Fibroblast of lung (primary cell): ENCODE measurements at places on chromosomes 2 and 18. TPM values are rescaled to one million over a fixed set of nuclear protein-coding genes. Genes with fewer than 3 reads are reported as not detected.
A peak's percentile ranks its signal among the peaks of the same experiment; 100 is the strongest.

The MAP2 gene
- 15.7 and 51.0 TPM in 2 replicates for total RNA-seq

GRCh38 chr2:212957624-212958023 is 193.8 kb downstream of the IKZF2 start:
- no peak for DNase-seq

The SCG2 gene
- 0.66 and 2.1 TPM in 2 replicates for total RNA-seq

The CKAP2L gene
- total RNA-seq = 0.26 and 3.0 TPM in 2 replicates

GRCh38 chr2:34143149-34143548 is 544.0 kb upstream of the FAM98A start:
- no peak for DNase-seq

GRCh38 chr2:108889907-108890306 is 99.1 kb downstream of the EDAR start:
- no peak for DNase-seq

- peak; percentile 71 for DNase-seq
Measured at GRCh38 chr2:37326285-37326684, 1.7 kb upstream of the PRKD3 start.

DNA sequence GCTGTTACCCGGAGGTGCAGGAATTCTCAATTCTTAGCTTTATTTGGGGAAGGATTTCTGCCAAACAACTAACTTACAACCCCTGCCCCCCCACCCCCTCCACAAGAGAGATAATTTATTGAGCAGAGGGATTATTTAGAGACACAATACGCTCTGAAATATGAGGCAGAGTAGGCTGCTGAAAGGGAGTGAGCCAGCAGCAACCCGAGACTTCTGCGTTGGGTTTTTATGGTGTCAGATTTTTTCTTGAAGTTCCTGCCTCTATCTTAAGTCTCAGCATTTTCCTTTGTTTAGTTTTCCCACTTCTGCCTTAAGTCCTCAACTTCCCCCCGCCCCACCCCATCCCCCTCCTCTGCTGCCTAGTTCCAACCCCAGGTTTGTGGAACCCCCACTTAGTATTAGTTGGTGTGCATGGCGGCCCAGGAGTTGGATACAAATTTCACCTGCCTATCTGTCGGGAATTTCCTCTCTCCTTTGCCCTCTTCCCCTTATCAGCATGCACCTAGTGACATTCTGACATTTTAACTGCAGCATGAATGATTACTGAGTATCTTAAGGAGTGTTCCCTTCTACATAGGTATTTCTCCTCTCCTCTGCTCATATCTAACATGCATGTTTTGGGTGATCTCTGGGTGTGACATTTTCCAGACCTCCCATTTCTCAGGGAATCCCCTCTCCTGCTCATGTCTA is 1635.9 kb upstream of the LRRTM1 start:
- no peak for DNase-seq

- DNase-seq = no peak
Measured at GRCh38 chr18:61528961-61529360, 195.7 kb downstream of the CDH20 start.

- peak; percentile 32 for DNase-seq
Measured at GRCh38 chr2:196131384-196131937, 39.9 kb downstream of the STK17B start.

The SKA1 gene
- total RNA-seq = 1.0 and 4.6 TPM in 2 replicates

- no peak for DNase-seq
Measured at GRCh38 chr2:39515273-39515896, 78.3 kb upstream of the MAP4K3 start.

DNA sequence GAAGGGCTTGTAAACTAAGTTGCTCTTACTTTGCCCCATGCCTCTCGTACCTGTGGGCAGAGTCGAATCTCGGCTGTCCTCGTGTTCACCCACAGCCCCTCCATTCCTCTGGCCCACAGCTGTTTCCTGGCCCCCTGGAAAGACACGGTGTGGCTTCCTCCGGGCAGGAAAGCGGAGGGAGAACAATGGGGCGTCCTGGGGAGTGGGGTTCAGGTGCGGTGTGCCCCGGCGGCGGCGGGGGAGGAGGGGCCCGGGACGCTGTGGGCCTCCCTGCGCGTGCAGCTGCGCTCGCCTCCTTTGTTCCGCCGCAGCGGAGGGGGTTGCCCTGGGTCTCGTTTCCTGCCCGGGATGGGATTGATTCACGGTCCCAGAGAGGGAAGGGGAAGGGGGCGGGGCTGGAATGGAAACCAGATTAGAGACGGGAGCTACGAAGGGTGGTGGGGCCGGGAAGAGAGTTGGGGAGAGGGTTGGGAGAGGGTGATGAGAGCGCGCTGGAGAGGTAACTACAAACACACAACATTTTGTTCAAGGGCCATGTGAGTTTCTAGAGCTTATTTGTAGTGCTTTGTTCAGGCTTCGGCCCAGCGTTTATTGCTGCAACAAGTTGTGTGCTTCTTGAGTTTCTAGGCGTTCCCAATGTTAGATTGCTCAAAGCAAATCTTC is 796 bp downstream of the MYO1B start:
- DNase-seq = peak; percentile 67

DNA sequence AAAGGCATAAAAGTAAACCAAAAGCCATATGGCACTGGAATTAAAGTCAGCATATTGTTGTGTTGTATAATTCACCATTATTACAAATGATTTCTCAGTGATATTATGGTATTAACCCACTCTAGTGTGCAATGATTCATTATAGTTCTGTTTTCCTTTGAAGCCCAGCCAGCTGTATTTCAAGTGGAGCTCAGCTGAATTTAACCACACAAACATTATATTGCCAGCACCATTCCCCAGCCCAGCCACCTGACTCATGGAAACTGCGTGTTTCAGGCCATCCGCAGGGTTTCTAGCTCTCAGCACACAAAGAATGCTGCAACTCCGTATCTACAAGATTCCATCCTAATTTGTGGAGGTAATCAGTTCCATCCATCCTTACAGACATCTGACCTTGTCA is 166.8 kb upstream of the CHAC2 start:
- DNase-seq = peak; percentile 93

DNA sequence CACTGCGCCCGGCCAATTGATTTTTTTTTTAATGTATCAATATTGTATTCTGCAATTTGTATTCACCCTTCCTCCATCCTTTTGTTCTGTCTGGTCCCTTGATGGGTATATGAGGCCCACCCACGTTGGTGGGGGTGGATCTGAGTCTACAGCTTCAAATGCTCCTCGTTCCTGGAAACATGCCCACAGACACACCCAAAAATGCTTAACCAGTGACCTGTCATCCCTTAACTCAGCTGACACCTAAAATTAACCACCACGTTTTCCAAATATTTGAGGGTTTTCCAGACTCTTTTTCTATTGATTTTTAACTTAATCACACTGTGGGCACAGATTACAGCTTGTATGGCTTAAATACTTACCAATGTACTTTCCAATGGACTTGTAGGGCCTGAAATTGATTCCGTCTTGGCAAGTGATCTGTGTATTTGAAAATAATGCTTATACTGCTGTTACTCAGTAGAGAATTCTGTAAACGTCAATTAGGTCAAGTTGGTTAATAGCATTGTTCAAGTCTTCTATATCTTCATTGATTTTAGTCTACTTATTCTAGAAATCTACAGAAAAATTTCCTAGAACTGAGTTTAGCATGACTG is 34.4 kb upstream of the CYP27C1 start:
- DNase-seq = peak; percentile 73

The SCN1A gene
- total RNA-seq = under 0.01 and 0.50 TPM in 2 replicates

DNA sequence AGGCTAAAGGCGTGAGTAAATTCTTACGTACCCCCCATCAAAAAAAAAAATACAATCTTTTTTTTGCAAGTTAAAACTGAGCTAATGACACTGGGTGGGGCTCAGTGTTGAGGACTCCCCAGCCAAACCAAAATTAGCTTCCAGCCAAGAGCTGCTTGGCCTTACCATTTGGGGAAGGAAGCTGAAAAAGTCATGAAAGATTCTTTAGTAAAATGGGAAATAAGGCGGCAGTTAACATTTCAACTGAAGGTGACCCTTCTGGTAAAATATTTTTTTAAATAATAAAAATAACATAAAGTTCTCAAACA is 16.4 kb downstream of the SMAD7 start:
- DNase-seq = no peak

The HOXD1 gene
- not detected in 2 replicates for total RNA-seq

GRCh38 chr2:224816816-224817215 is 100.7 kb upstream of the CCDC195 start:
- peak; percentile 91 for DNase-seq

GRCh38 chr2:233964581-233964980 is 47.4 kb downstream of the TRPM8 start:
- peak; percentile 88 for DNase-seq

DNA sequence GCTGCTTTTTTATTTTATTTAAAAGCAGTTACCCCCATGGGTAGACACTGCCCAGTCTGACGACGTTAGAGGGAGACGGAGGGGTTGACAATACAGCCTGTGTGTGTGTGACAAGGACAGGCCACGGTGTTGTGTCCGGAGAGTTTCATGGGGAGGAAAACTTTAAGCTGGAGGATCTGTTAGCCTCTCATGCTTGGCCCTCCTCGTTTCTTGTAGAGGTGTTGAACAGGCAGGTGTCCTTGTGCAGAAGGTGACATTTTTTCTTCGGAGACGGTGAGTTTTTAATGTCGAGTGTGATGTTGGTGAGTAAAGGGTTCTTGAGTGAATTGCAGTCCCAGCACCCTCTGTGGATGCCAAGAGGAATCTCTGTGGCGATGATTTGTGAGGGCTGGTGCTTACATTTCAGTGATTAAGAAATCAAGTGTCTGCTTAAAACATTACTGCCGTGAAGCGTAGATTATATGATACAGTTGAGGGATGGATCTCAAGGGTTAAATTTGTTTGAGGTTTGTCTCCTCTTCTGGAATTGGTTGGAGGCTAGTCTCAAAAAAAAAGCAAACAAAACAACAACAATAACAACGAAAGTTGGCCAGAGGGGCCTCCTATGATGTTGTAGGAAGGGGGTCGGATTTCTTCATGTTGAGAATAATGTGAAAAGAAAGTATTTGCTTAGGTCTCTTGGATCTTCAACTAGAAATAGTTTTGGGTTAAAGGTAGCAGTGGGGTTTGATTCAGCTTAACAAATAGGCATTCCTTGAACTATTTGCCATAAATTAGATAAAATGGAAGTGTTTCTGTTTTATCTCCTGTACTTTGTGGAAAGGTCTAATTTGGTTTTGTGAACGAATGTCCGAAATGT is 1.6 kb downstream of the NCOA1 start:
- peak; percentile 35 for DNase-seq

GRCh38 chr18:35514283-35514682 is 16.5 kb upstream of the INO80C start:
- no peak for DNase-seq

DNA sequence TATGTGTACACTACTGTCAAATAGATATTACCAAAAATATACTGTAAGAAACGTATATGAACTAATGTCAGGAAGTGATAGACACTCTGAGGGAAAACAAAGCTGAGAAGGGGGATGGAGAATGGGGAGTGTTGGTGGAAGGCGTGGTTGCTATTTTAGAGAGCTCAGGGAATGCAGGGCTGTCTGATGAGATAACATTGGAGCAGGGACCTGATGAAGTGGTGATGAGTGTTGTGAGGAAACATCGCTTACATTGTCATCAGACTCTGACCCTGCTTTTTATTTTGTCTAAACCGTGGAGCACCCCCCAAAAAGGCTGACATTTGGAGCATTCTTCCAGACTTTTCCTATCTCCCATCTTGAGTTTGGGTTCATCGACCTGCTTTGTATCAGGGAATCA is 194.7 kb downstream of the LTBP1 start:
- DNase-seq = no peak

DNA sequence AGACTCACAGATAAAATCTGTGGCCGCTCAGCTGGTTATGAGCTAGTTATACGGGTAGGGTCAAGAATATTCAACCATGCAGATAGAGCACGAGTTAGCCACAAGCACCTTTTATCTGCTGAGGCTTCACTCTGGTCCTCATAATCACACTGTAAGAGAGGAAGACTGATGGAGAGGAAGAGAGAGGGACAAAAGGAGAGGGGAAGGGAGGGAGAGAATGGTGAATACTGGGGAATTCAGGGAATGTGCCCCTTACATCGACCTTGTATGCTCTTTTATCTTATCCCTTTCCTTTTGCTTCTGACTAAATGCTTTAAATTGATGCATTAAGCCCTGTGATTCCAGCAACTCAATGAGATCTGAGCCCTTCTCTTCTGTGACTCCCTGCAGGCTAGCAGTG is 333.1 kb downstream of the DSEL start:
- no peak for DNase-seq
